AG09309 (cell line): ENCODE measurements at places on chromosomes 13 and 19.
A peak's percentile ranks its signal among the peaks of the same experiment; 100 is the strongest.

DNA sequence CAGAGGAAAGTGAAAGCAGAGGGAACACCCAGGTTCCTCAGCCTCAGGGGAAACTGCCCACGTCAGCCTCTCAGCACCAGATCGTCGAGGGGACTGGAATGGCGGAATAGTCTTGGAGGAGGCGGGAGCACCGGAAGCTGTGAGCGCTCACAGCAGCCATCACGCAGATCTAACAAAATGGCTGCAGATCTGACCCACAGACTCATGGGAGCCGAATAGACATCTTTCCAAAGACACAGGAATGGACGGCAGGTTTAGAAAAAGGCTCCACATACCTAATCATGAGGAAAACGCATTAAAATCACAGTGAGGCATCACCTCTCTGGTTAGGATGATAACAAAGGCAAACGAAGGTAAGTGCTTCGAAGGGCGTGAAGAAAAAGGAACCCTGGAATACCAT, 11.8 kb upstream of the LILRA2 start:
- peak; percentile 1 for DNase-seq

DNA sequence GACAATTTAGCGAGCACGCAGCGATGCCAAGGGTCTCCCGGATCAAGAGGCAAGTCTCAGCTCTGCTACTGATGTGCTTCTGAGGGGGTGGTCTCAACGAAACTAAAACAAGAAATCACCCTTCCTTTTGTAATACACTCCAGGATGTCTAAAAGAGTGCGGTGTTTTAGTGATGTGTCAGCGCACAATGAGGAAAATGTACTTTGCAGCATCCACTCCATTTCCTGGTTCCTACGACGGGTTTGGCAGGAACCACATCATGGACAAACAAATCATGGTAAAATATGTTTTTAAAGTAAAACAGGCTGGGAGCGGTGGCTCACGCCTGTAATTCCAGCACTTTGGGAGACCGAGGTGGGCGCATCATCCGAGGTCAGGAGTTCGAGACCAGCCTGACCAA, 154.0 kb upstream of the TSC22D1 start:
- DNase-seq, result no peak

DNA sequence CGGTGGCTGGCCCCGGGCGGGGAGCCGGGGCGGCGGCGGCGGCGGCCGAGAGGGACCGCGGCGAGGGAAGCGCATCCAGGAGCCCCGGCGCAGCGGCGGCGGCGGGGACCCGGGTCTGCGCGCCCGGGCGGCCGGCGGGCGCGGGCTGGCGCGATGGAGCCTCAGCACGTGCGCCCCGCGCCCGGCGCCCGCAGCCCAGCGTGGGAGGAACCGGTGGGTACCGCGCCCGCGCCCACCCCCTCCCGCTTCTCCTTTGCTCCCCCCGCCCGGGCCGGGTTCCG, 7.8 kb upstream of the DGKH start:
- DNase-seq, result no peak

GRCh38 chr19:56261145-56261544, 11.4 kb upstream of the EDDM13 start:
- DNase-seq, result no peak

- no peak for DNase-seq
Measured at GRCh38 chr13:46609052-46609451, 56.1 kb downstream of the LRCH1 start.

- no peak for DNase-seq
Measured at GRCh38 chr19:50435221-50435620, 2.5 kb downstream of the MYBPC2 start.

- DNase-seq, result no peak
Measured at GRCh38 chr13:27659145-27659865, 37.6 kb downstream of the POLR1D start.

DNA sequence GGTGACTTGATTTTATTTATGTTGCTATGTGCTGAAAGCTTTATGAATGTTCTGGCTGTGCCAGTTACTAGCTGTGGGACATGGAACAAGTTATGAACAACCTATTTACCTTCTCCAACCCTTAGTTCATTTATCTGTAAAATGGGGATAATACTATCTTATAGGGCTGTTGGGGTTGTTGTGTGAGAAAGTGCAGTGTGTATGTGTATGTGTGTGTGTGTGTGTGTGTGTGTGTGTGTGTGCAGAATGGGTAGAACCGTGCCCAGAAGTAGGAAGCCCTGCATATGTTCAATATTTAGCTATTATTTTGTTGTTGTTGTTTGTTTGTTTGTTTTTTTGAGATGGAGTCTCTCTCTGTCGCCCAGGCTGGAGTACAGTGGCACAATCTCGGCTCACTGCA, 20.4 kb downstream of the ZSWIM9 start:
- no peak for DNase-seq

- DNase-seq, result no peak
Measured at GRCh38 chr13:34340534-34340933, 522.6 kb downstream of the RFC3 start.

GRCh38 chr13:35858665-35859064, 272.5 kb downstream of the DCLK1 start:
- DNase-seq, result no peak

DNA sequence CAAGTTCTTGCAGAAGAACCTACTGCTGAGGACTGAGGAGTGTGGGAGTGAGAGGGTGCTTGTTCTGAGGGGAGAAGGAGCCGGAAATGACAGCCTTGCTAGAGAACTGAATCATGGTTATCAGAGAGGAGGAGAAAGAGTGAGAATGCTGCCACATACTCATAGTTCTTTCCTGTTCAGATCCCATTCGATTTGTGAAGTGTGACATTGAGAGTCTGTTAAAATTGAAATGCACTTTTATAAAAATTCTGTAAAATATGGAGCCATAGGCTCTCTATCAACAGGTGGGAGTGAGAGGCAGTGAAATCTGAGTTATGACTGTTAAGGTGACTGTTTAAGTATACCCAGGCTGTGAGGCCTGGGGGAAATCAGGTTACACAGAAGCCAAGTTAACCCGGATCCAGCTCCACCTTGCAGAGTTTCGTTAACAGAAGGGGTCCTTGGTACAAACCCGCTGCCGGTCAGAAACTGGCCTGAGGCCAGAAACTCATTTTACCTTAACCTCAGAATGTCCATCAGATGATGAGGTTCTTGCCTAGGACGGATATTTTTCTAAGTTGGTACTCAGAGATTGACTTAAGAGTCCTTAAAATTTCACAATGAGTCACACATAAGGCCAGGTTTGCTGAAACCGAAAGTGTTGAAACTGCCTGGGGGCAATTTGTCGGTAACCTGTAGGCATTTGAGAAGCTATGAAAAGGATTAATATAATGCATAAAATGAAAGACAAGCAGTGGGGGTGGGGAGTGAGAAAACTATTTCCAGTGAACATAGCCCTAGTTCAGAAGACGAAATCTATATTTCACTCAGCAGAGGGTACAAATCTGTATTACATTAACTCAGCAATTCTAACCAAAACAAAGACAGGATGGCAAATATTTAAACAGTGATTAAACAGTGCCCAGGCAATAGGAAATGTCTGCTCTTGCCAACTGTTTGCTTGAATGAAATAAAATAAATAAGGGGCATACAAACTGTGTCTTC, 350.5 kb downstream of the KCNRG start:
- DNase-seq, result no peak

GRCh38 chr13:87130423-87130822, 540.7 kb upstream of the SLITRK5 start:
- DNase-seq, result no peak

DNA sequence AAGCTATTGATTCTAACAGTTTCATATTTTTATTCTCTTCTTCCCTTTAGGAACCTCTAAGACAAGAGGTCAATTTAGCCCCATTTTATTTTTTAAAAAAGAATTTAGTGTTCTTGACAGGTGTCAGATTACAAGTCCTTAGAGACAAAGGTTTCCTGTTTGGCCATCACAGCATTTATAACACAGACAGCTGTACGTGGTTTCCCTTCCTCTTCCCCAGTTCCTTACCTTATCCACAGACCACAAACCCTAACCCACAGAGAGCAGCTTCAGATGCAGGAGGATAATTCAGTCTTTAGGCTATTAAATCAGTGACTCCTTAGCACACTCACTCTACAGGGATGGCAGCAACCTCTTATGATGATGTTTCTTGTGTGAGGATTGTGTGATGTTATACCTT, 1210.1 kb downstream of the DIAPH3 start:
- no peak for DNase-seq

- DNase-seq, result no peak
Measured at GRCh38 chr19:43372462-43372861, 19.0 kb downstream of the CD177 start.

GRCh38 chr19:3780786-3781304, 5.3 kb downstream of the MATK start:
- no peak for DNase-seq

- DNase-seq, result no peak
Measured at GRCh38 chr19:46977548-46977947, 42.1 kb upstream of the NPAS1 start.

GRCh38 chr19:34179066-34179465, 6.8 kb downstream of the LSM14A start:
- DNase-seq, result no peak

GRCh38 chr13:76000131-76000530, 364.0 kb downstream of the LMO7 start:
- no peak for DNase-seq

DNA sequence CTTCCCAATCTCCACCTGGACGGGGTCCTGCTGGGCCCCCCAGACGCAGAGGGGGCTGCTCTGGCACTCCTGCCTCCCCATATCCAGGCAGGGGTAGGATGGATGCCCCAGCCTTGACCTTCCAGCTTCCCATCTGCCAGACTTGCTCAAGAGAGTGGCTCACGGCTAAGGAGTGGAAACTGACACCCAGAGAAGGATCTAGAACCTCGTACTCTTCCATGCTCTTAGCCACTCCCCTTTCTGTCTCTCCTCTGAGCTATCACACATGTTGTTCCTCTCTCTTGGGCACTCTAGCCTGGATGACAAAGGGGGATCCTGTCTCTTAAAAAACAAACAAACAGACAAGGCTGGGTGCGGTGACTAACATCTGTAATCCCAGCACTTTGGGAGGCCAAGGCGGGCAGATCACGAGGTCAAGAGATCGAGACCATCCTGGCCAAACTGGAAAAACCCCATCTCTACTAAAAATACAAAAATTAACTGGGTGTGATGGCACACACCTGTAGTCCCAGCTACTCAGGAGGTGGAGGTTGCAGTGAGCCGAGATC, 12.2 kb upstream of the FUT5 start:
- no peak for DNase-seq

GRCh38 chr19:18660051-18660910, 23.2 kb upstream of the CRTC1 start:
- DNase-seq, result no peak

DNA sequence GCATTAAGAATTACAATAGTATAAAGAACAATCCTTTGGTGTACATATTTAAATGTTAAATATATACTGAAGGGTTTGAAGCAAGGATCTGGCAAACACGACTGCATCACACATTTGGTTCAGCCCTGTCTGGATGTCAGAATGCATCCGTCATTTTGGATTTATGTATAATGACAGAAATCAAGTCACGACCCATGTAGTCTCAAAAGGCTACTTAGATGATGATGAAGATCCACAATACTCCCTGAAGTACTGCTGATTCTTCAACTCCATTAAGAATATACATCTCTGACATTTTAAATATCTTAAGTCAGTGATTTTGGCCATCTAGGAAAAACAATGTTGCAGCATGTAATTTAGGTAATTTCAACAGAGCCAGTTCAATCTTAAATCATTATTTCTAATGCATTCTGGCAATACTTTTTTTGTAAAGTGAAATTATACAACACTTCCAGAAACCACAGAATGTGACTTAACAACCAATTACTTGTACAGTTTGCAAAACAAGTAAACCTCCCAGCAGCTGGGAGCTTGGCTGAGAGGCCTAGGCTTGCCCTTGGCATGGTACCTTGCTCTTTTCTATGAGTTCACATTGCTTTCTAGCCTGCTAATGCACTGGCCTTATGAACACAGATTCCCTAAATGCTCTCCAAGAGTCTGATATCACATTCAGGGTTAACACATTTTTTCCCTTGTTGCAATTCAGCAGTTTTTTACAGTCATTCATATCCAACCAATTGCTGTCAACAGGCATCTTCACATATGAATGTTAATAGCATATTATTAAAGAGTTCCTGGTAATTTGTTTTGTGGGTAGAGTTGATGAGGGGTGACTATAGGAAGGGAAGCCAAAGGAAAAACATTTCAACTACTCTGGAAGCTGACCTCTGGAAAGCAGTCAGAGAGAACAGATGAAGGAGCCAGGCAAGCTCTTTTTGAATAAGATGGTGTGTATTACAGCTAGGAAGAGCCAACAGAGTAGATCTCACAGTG, 175.2 kb downstream of the ENOX1 start:
- DNase-seq, result no peak

DNA sequence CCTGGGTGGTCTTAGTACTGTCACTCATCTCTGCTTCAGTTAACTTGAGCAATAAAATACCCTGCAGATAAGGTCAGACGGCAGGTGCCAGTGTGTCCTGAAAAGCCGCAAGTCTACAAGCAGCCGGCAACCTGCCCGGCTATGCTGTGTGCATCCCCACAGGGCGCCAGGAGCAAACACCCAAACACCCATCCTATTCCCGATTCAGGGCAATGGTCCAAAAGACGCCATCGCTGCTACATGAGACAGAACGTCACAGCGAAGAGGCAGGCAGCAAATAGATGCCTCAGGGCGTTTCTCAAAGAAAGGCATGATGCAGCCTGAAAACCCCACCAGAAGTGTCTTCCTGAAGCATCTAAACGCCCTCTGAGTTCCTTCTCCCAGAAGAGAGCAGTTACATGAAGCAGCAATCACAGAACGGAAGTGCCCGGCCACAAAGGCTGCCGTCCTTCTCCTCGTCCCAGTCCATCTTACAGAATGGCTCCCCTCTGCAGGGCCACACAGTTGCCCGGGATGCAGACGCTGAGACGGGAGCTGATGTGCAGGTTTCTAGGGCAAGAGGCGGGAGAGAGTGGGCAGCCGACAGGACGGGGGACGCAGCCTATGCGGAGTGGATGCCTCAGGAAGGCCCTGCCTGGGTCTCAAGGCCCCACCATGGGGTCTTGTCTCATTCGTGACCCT, 35.1 kb downstream of the RASA3 start:
- DNase-seq, result no peak

- DNase-seq, result no peak
Measured at GRCh38 chr19:29372091-29372415, 153.7 kb upstream of the VSTM2B start.

GRCh38 chr13:111344471-111345191, 24.2 kb downstream of the TEX29 start:
- DNase-seq, result no peak

- DNase-seq, result no peak
Measured at GRCh38 chr19:51493776-51494175, 7.8 kb downstream of the SIGLEC12 start.

- no peak for DNase-seq
Measured at GRCh38 chr13:63308549-63309165, 1893.0 kb upstream of the PCDH20 start.

DNA sequence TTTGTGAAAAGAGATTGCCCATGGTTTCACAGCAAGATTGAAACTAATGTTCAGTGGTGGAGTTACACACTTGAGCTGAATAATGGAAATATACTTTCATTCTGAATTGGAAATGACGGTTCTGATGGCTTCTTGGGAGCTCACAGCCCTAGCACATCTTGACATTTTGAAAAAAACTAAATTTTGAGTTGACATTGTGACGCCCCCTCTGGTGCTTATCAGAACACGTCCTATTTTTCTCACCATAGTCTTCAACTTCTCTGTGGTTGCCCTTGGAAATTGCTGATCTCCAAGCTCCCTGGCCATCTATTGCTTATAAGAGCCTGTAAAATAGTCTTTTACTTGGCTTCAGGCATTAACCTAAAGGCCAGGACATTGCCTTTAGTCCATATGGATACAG, 202.1 kb downstream of the OXGR1 start:
- no peak for DNase-seq
